NAMALWA (cell line): ENCODE measurements at places on chromosomes 3 and 15.

GRCh38 chr15:71691458-71692417, 118.6 kb upstream of the NR2E3 start:
- DNase-seq = no peak

- DNase-seq = no peak
Measured at GRCh38 chr3:65811892-65812291, 226.8 kb downstream of the MAGI1 start.

DNA sequence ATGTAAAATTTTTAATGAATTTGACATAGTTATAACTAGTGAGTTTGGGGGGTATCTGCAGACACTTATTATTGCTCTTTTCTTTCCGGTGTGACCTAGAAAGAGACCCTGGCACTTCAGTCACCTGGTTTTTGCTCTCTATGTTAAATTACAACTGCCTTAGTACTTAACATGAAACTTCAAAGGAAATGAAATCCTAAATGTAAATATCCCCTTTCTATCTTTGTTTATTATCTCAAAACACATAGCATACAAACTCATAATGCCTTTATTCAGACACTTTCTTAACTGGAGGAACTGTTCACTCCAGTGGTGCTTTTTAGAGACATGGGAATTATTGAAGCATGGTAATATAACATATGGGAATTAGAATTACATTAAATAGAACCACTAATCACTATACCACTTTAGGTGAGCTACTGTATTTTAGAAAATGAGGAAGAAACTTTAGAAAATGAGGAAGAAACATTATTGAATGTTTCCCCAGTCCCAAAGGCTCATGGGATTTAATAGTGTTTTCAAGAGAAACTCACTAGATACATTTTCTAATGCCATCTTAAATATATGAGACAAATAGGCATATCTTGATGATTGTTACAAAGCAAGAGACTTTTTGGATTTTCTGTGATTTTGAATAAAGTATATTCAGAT, 119.5 kb upstream of the MLF1 start:
- DNase-seq = peak; percentile 5

DNA sequence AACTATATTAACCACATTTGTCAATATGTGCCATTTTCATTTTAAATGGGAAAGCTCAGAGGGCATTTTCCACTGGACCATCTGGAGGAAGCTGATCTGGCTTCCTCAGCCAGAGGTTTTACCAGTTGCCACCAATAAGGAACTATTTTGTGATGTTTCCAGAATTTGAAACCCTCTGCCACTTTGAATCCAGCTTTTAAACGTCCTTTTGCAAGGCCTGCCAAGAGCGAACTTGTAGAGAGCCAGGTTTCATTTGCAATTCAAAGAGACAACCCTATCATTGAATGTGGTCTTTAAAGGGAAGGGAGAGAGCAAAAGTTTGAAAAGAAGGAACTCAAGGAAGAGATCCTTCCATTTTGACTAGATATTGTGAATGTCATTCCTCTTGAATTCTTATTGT, 123.3 kb upstream of the CHL1 start:
- DNase-seq = no peak

GRCh38 chr15:35557544-35557943, 11.6 kb upstream of the DPH6 start:
- no peak for DNase-seq

DNA sequence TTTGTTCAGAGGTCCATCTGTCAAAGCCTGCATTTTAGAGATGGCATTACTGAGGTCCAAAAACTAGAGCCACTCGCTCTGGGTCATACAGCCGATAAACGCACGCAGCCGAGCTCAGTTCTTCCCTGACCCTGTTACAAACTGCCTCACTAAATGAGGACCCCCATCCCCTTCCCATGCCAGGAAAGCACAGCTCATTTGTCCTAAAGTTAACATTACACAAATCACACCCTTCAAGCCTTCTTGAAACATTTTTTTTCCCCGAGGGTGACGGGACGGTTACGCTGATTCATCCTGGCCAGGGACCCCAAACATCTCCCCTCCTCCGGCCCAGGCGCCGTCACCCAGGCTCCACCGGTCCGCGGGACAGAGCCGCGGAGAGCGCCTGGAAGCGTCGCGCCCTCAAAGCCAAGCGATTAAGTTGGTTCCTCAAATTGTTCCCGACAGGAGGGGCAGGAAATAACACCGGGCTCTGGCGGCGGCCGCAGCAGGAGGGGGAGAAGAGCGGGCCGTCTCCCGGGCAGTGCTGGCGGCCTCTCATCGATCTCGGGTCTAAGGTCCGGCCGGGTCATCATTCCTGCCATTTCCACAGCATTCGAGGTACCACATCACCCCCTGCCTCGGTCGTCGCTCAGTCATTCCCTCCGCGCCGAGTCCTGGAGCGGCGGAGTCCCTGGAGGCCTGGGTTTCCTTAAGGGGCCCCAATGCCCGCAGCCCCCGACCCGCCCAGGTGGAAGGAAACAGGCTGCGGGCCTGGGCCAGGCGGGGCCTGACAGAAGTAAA, 619 bp upstream of the CMTM8 start:
- DNase-seq = no peak

- no peak for DNase-seq
Measured at GRCh38 chr3:58117561-58118181, 93.1 kb downstream of the DNASE1L3 start.

GRCh38 chr3:29949131-29949530, 657.3 kb upstream of the TGFBR2 start:
- DNase-seq = no peak
